ENCODE measurements at places on chromosomes 12 and 14.

GRCh38 chr14:48710133-48710532 lies 876.0 kb downstream of the RPS29 start:
- DNase-seq: no peak

- DNase-seq: no peak
These were observed 276.5 kb downstream of the KCNH5 start for GRCh38 chr14:62768753-62769152.

- no peak for DNase-seq
These were observed 34.6 kb downstream of the TBC1D30 start for GRCh38 chr12:64858882-64859605.

DNA sequence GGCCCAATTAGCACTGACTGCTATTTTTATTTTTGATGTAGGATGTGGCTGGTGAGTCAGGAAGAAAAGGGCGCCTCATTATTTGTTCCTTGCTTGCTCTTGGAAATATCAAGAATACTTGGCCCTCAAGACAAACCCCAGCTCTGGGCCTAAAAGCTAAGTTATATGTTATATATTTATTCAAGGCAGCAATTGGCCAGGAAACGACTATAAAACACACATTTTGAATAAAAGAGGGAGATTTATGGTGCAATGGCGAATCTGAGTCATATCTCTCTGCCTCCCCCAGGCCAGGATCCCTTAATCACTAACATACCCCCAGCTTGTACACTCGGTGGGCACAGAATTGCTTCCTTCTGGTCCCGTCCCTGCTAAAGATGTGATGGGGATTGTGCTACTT lies 63.3 kb downstream of the TBX5 start:
- DNase-seq: no peak

DNA sequence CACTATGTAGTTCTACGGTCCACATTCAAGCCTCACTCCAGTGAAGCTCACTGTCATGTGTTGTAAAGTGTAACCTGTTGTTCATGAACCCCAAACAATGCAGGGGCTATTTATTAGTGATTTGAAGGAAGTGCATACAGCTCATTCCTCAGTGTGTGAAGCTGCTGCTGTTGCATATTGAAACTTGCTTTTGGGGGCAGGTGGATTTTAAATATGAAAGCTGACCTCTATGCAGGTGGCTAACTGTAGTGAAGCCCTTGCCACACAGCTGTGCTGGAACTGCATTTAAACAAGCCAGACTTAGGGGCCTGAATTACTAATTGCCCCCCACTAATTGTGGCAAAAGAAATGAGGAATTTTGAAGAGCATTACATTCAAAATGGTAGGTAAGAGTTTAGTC lies 226.3 kb downstream of the ATP23 start:
- no peak for DNase-seq

- DNase-seq: no peak
These were observed 89.2 kb downstream of the PRMT8 start for GRCh38 chr12:3580094-3580749.

- DNase-seq: no peak
These were observed 8.6 kb upstream of the M6PR start for GRCh38 chr12:8958066-8958465.

- DNase-seq: no peak
These were observed 1.4 kb downstream of the LIN7A start for GRCh38 chr12:80936353-80936641.

GRCh38 chr12:45217846-45218245 lies 2.0 kb downstream of the ANO6 start:
- no peak for DNase-seq

All from activated CD4-positive, alpha-beta T cell treated with anti-CD3 and anti-CD28 coated beads, Interleukin-2, Interleukin-4, amounts not matched to agents 100 ng/mL and 50 ng/mL, durations not matched to agents 16 hours and 8 hours (primary cell).